ENCODE measurements at places on chromosomes 1 and 21.

DNA sequence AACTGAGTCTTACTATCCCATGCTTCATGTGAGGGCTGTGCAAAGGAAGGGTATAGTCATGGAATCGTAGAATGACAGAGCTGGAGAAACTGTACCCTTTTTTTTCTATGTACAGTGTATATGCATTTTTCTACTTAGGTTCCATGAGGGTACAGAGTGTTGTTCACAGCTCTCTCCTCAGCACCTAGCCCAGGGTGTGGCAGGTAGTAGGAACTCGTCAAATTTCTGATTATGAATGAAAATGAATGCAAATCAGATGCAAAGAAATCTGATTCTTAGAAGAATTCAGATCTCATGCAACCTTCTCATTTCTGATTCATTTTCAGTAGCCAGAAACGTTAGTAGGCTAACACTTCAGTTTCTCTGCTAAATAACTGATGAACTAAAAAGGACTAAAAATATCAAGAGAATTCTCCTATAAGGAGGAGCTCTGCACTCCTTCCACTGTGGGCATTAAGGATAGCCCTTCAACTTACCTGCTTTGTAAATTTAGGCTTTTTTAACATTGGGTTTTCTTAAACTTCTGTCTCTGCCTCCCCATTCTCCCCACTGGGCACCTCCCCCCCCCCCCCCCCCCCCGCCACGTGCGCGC, 18.0 kb upstream of the HHAT start:
- no peak for DNase-seq

DNA sequence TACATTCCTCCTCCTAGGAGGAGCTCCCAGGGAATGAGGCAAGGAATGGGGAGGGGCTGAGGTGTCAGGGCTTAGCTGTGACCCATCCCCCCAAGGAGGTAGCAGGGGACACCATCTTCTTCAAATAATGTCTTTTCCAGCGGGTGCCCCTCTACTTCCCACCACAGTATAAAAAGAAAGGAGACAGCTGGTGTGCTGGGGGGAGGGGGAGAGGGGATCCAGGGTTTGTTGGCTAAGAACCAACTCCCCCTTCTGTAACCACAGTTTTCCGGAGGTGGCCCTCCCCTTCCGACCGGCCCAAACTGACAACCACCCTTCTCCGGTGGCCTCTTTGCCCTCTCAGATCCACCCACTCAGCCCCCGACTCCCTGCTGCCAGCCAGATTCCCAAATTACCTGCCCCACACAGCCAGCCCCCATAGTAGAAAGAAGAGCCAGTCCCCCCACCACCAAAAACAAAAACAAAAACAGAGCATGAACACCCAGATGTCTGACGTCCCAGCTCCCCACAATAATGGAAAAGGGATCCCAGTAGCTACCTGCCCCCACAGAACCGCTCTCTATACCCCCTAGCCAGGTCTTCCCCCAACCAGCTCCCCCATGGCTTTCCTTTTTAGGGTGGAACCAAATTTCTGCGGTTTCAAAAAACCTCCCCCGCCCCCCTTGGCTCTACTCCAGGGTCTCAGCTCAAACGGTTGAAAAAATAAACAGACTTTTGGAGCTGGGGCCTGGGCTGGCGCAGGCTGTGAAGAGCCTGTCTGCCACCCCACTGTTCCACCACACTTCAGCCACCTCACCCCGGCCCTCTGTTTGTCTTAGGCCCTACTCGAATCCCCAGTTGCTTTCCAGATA, 2.1 kb downstream of the ARHGEF2 start:
- DNase-seq, result peak; percentile 52

DNA sequence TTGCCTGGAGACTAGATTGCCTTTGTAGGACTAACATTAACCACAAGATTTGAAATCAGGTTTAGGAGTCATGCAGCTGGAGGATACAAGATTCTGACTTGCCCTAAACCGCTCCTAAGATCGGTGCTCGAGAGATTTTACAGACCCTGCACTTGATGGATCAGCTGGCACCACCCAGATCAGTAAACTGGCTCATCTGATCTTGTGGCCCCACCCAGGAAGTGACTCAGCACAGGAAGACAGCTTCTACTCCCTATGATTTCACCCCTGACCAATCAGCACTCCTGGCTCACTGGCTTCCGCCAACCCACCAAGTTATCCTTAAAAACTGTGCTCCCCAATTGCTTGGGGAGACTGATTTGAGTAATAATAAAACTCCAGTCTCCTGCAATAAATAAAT, 876 bp upstream of the CATSPERE start:
- DNase-seq, result no peak

DNA sequence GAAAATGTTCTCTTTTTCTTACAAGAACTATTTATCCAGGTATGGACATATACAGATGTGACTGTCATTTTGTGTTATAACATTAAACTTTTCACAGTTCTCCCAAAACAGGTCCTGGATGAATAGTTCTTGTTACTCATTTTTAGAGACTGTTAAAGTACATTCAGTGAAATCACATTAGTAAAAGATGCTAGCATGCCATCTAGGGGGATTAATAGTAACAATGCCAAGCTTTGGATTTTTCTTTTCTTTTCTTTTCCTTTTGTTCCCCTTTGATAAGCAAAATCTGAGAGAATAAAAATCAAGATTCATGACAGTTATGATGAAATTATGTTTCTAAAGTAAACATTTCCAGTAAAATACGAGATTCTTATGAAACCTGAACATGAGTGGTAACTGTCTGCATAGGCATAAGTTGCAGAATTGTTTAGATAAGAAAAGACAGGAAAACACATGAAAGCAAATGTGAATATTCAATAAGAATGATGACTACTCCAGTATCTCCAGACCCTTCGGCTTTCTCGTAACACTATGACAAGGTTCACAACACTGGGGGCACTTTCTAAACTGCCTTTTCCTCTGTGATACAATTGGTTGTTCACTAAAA, 77.5 kb downstream of the TPR start:
- DNase-seq, result no peak

DNA sequence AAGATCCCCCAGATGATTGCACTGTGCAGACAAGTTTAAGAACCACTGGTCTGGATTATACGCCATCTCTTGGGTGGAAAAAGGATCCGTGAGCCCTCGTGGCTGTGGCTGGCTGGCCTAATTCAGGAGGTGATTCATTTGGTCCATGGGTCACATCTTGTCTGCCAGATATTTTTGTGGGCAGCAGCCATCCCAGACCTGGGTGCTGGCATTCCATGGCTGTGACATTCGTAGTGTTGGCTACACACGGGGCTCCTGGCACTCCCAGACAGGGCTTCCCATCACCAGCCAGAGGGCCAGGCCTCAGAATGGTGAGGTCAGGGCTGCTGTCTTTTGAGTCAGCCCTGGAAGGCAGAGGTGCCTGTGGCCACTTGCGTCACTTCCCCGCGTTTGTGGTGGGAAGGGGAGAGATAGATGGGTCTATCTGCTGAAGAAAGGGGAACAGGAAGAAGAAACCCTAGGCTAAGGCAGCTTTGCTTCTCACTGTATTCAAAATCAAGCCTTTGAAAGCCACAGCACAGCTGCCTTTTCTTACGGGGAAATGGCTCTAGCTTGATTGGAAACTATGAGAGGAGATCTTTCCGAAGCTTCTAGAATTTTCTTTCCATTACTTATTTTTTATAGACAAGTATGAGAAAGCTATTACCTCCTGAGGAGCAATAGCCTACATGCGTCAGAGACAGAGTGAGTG, 32.4 kb downstream of the EIF2D start:
- no peak for DNase-seq

DNA sequence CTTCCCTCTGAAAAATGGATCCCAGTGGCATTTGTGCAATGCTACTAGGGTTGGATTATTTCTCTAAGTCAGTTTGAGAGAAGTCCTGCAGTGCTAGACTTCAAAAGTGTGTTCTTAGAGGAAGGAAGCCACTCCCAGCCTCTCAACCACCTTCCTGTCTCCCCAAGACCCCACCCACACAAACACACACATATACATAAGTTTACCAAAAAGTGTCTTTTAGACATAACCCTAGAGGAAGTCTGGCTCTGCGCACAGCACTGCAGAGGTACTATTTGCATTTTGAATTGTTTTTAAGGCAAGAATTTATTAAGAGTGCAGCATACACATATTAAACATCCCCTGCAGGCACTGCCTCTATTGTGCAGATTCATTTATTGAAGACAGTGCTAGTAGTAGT, 127.3 kb downstream of the HHIPL2 start:
- DNase-seq, result no peak

- DNase-seq, result no peak
Observed at GRCh38 chr1:36380143-36380619, 5.5 kb downstream of the STK40 start.

Measured in spinal cord (tissue), 10 donors.